ENCODE measurements at places on chromosomes 16 and 17. TPM values are rescaled to one million over a fixed set of nuclear protein-coding genes. Genes with fewer than 3 reads are reported as not detected.

DNA sequence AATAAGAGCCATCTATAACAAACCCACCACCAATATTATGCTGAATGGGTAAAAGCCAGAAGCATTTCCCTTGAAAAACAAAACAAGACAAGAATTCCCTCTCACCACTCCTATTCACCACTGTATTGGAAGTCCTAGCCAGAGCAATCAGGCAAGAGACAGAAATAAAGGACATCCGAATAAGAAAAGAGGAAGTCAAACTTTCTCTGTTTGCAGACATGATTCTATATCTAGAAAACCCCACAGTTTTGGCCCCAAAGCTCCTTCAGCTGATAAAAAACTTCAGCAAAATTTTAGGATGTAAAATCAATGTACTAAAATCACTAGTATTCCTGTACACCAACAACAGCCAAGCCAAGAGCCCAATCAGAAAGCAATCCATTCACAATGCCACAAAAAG is 271.8 kb upstream of the AXIN2 start:
- no peak for DNase-seq

DNA sequence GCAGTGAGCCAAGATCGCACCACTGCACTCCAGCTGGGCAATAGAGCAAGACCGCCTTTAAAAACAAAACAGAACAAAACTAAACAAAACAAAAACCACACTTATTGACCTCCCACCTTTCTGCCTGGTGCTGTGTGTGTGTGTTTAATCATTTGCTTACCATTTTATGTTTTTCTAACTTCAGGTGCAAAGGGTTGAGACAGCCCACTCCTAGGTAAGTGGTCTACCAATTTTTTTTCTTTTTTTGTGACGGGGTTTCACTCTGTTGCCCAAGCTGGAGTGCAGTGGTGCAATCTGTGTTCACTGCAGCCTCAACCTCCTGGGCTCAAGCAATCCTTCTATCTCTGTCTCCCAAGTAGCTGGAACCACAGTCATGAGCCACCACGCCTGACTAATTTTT is 65.8 kb downstream of the SALL1 start:
- DNase-seq, result no peak

DNA sequence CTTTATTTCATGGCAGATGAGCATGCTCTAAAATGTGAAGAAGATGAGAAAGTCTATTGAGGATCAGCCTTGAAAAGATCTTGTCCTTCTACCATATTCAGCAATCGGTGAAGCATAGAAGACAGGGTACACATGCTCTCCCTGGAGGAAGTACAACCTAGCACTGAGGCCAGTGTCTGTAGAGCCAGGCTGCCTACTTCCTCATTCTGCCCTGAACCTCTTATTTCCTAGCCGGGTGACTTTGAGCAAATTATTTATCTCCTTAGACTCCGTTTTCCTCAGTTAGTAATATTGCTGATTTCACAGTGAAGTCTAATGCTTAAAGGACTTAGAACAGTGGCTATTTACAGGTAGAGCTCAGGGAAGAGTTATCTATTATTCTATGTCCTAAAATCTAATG is 58.4 kb downstream of the TMEM100 start:
- DNase-seq, result no peak

- DNase-seq, result no peak
Observed at GRCh38 chr17:62626719-62627218, 701 bp upstream of the MRC2 start.

DNA sequence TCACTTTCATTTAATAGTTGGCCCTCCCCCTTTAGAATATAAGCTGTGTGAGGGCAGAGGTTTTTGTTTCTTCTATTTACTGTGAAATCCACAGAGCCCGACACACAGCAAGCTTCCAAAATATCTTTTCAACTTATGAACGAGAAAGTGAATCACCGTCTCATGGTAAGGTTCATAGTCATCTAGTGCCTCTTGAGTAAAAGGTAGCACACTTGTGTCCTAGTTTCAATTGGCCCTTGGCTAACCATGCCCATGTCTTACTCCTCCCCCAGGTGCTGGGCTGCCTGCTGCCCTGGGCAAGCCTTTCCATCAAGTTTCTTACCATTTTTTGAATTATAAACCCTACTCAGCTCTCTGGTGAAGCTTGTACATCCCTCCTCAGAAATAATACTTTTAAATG is 12.4 kb upstream of the GP2 start:
- DNase-seq, result no peak

DNA sequence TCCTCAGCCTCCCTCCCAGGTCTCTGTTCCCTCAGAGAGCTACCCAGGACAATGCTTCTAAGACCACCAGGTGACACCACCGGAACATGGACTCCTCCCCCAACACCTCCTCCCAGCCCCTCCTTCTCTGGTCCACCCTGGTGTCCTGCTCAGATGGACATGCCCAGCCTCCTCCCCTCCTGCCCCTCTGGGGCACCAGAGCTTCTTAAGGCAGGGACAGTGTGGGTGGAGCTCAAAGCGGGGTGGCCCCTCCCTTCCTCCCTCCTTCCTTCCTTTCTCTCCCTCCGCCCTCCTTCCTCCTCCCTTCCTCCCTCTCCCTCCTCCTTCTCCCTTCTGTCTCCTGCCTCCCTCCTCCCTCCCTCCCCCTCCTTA is 22.7 kb downstream of the TRPV3 start:
- peak; percentile 34 for DNase-seq

SLC35B1 gene
- total RNA-seq, result 28.2 TPM

HBQ1 gene
- 1.7 TPM for total RNA-seq

TNFRSF13B gene
- not detected for total RNA-seq
